ENCODE measurements at places on chromosomes 12 and 14. TPM values are rescaled to one million over a fixed set of nuclear protein-coding genes. Genes with fewer than 3 reads are reported as not detected.

Gene A2ML1
- not detected for total RNA-seq

Gene KRT4
- total RNA-seq = not detected

Gene NDRG2
- 29.8 TPM for total RNA-seq

Gene FAM177A1
- total RNA-seq = 109 TPM

Gene TMEM30B
- total RNA-seq = 3.5 TPM

Gene HSPA2
- 2.0 TPM for total RNA-seq

DNA sequence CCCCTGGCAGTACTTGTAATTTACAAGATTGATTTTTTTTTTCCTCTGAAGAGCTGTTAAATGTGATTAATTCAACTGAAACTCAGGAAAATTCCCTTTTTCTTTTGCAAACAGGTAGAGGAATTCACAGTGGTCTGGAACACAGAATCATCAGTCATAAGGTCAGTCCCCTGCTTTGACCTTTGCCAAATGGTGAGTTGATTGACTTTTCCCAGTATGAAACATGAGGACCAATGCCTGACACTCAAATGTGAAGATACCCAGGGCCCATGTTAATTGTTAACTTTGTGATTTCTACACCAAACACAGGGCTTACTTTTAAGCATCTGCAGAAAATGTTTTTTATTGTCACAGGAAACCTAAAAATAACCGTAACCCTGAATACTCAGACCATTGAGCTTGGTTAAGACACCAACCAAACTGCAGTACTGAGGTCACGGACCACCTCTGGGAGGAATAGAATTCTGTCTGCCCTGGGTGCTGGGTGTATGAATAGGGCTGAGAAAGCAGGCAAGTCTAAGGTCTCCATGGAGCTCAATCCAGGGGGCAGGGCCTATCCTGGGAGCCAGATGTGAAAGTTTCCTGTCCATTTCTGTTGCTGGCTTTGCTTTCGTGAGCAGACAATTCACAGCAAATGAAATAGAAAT lies 192.4 kb downstream of the TMX1 start:
- no peak overlapping the region for H3K27ac ChIP-seq
- H3K27me3 ChIP-seq = peaks cover 22% of the 10 kb centered on the region
- H3K4me1 ChIP-seq = no peaks in the 10 kb centered on the region
- H3K36me3 ChIP-seq = no peaks in the 10 kb centered on the region

GRCh38 chr12:90575995-90576394 lies 379.0 kb downstream of the CCER1 start:
- H3K4me3 ChIP-seq = no peak overlapping the region
- H3K36me3 ChIP-seq = no peaks in the 10 kb centered on the region
- no peak overlapping the region for H3K27ac ChIP-seq
- no peak for DNase-seq
- H3K4me1 ChIP-seq = no peaks in the 10 kb centered on the region

DNA sequence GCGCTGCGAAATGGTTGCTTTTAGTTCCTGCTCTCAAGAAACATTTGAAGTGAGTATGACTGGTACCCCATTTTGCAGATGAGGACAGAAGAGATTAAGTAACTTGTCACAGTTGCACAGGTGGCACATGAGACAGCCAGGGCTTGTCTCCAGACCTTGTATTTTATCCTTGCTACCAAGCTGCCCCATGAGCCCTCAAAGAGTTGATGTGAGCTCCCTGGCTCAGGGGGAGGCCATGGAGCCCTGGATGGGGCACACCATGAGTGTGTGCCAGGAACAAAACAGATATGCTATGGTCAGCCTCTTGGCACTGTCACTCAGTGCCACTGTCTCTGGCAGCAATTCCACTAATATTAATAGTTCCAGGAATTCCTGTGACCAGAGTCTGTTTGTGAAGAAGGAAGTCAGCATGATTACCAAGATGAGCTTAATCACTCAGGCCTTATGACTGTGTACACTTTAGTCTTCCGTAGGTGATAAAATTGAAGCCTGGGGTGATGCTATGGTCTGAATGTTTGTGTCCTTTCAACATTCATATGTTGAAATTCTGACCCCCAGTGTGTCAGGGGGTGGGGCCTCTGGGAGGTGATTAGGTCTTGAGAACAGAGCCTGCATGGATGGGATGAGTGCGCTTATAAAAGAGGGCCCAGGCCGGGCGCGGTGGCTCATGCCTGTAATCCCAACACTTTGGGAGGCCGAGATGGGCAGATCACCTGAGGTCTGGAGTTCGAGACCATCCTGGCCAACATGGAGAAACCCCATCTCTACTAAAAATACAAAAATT lies 806.8 kb downstream of the AACS start:
- no peak overlapping the region for H3K27ac ChIP-seq
- DNase-seq = no peak
- H3K4me1 ChIP-seq = no peaks in the 10 kb centered on the region
- H3K27me3 ChIP-seq = no peaks in the 10 kb centered on the region

DNA sequence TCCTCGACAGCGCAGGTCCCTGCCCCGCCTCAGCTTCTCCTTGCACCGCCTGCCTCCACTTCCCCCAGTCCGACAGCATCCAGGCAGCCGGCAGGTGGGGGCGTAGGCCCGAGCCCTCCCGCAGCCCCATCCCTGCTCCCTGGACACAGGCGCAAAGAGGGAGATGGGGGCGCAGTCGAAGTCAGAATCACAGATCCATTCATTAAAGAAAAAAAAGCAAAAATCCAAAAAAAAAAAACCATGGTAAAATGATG lies 41.2 kb downstream of the RFLNA start:
- peaks cover 2% of the 10 kb centered on the region for H3K36me3 ChIP-seq
- H3K4me1 ChIP-seq = no peaks in the 10 kb centered on the region
- H3K27ac ChIP-seq = no peak overlapping the region
- H3K4me3 ChIP-seq = no peak overlapping the region
- no peak for DNase-seq

GRCh38 chr12:115354007-115354890 lies 670.3 kb upstream of the TBX3 start:
- H3K4me3 ChIP-seq = no peak overlapping the region
- no peaks in the 10 kb centered on the region for H3K36me3 ChIP-seq
- H3K27ac ChIP-seq = no peak overlapping the region

DNA sequence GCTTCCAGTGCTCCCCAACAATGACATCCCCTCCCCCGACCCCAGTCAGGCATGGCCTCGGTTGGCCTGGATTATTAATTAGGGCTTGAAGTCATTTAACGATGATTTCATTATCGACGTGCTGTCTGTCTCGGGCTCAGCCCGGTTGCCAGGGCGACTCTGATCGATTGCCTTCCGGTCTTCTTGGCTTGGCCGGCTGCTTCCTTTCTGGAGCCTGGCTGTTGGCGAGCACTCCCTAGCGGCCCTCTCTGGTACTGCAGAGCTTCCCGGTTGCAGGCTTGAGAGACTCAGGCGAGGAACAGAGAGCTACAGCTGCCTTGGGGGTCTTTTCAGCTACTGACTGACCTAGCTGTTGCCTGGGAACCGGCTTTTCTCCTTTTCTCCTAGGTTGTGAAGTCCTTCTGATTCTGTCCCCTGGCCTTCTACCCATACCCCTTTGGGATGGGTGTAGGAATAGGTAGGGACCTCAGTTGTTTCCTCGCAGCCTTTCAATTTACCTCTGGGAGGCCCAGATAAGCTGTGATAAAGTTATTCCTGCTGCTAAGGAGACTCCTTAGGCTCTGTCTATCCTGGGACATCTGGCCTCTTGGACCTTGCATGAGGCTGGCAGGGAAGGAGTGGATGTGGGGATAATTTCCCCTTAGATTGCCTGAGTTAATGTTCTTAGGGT lies 5.5 kb upstream of the CISTR start:
- H3K27ac ChIP-seq = no peak overlapping the region
- peaks cover 58% of the 10 kb centered on the region for H3K27me3 ChIP-seq
- peak overlapping the region; percentile 41 for H3K4me3 ChIP-seq
- H3K36me3 ChIP-seq = peaks cover 4% of the 10 kb centered on the region
- H3K4me1 ChIP-seq = peaks cover 12% of the 10 kb centered on the region
- peak; percentile 62 for DNase-seq

DNA sequence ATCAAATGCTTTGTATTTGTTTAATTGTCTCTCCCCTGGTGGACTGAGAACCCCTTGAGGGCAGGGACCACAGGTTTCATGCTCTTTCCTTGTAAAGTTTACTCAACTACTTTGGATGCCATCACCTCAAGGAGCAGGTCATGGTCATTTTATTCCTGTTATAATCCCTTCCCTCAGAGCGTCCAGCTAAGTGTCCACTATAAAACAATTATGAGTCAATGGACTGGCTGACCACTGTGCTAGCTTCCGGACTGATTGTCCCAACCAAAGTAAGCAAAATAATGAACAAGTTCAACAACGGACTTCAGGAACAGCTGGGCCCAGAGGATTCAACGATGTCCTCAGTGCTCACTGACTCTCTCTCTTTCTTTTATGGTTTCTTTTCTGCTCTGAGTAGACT lies 18.2 kb downstream of the AK7 start:
- H3K36me3 ChIP-seq = no peaks in the 10 kb centered on the region
- H3K27ac ChIP-seq = no peak overlapping the region
- H3K4me1 ChIP-seq = peaks cover 8% of the 10 kb centered on the region
- no peak for DNase-seq

DNA sequence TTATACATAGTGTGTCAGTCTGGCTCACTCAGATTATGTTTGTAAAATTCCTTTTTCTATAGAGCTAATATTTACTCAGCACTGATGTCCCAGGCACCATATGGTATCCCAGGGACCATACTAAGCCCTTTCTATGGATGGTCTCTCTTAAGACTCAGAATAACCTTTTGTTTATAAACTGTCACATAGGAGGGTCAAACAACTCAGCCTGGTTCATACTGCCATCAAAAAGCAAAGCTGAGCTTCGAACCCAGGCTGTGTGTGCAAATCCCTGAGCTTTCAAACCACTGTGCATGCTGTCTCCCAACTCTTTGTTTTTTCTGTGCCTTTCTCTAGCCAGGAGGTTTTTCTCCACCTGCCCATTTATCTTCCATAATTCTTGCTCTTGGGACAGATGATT lies 135.6 kb upstream of the ARHGAP5 start:
- DNase-seq = no peak
- no peak overlapping the region for H3K4me3 ChIP-seq
- H3K27me3 ChIP-seq = no peaks in the 10 kb centered on the region
- H3K4me1 ChIP-seq = peaks cover 28% of the 10 kb centered on the region

GRCh38 chr14:104319491-104320241 lies 181.3 kb downstream of the KIF26A start:
- peaks cover 8% of the 10 kb centered on the region for H3K27me3 ChIP-seq
- no peaks in the 10 kb centered on the region for H3K36me3 ChIP-seq
- no peak overlapping the region for H3K4me3 ChIP-seq

GRCh38 chr12:96248136-96248931 lies 54.2 kb downstream of the ELK3 start:
- H3K36me3 ChIP-seq = peaks cover 17% of the 10 kb centered on the region
- H3K4me1 ChIP-seq = peaks cover 38% of the 10 kb centered on the region
- no peak overlapping the region for H3K4me3 ChIP-seq
- DNase-seq = no peak

DNA sequence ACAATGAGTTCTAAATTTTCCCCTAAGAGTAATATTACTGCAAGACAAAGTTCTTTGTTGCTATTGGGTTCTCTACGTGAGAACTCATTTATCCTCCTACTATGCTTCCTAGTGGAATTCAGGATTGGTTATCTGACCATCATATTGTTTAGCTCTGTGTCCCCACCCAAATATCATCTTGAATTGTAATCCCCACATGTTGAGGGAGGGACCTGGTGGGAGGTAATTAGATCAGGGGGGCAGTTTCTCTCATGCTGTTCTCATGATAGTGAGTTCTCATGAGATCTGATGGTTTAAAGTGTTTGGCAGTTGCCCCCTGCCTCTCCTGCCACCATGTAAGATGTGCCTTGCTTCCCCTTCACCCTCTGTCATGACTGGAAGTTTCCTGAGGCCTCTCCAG lies 36.6 kb downstream of the GLIPR1L2 start:
- peaks cover 6% of the 10 kb centered on the region for H3K36me3 ChIP-seq
- no peak overlapping the region for H3K27ac ChIP-seq
- H3K27me3 ChIP-seq = no peaks in the 10 kb centered on the region
- H3K4me1 ChIP-seq = peaks cover 2% of the 10 kb centered on the region

GRCh38 chr12:118866346-118866745 lies 115.0 kb upstream of the SRRM4 start:
- DNase-seq = no peak
- no peaks in the 10 kb centered on the region for H3K4me1 ChIP-seq
- H3K27me3 ChIP-seq = no peaks in the 10 kb centered on the region
- H3K36me3 ChIP-seq = no peaks in the 10 kb centered on the region
- no peak overlapping the region for H3K4me3 ChIP-seq

DNA sequence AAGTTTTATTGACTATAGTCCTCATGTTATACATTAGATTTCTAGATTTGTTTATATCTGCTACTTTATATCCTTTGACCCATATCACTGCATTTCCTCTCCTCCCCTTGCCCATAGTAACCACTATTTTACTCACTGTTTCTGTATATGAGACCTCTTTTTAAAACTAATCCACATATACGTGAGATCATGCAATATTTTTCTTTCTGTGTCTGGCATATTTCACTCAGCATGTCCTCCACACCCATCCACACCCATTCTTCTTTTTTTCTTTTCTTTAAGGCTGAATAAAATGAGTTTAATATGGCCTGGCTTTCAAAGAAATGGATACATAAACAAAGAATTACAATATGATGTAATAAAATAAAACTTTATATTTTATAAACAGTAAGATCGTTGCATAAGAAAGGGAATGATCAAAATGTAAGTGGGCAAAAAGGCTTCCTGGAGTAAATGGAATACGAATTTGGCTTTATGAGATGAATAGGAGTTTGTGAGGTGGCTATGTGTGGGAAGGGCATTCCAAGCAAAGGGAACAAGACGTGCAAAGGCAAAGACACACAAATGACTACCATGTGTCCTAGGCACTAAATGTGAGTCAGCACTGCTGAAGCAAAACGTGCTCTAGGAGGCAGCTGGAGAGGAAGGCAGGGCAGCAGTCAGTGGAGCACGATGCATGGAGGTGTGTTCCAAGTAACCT lies 53.2 kb upstream of the HIF1A start:
- no peaks in the 10 kb centered on the region for H3K27me3 ChIP-seq
- no peak overlapping the region for H3K4me3 ChIP-seq
- H3K27ac ChIP-seq = no peak overlapping the region
- H3K36me3 ChIP-seq = peaks cover 2% of the 10 kb centered on the region

DNA sequence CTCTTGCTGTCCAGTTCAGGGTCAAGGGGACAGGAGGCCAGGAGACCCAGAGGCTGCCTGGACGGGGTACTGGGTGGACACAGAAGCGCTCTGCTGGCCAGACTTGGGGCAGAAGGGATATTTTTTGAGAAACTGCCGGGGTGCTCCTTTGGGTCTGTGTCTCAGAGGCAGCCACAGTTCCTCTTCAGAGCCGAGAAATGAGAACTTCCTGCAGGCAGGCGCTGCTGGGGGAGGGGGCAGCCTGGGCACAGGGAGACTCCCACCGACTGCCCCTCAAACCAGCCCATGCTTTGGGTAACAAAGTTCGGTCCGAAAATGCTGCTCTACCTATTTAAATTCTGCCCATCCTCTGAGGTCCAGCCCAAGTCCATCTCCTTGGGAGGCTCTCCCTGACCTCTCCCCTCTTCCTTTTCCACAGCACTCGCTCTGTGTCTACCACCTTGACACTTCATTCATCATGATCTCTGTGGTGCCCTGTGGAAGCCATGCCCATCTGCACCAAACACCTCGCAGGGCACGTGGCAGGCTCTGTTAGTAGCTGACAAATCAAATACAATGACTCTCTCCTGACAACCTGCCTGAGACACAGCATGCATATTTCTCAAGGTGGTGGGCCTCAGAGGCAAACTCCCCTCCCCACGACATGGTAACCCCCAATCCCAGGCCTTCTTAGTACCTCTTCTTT lies 16.4 kb downstream of the HDAC7 start:
- H3K36me3 ChIP-seq = no peaks in the 10 kb centered on the region
- H3K27me3 ChIP-seq = no peaks in the 10 kb centered on the region
- peak overlapping the region; percentile 86 for H3K4me3 ChIP-seq
- DNase-seq = no peak
- peaks cover 53% of the 10 kb centered on the region for H3K4me1 ChIP-seq
- H3K27ac ChIP-seq = peak overlapping the region; percentile 90

GRCh38 chr12:76643438-76643837 lies 83.9 kb upstream of the OSBPL8 start:
- H3K4me3 ChIP-seq = no peak overlapping the region
- H3K36me3 ChIP-seq = peaks cover 3% of the 10 kb centered on the region
- DNase-seq = no peak
- peaks cover 18% of the 10 kb centered on the region for H3K27me3 ChIP-seq
- H3K27ac ChIP-seq = no peak overlapping the region
- peaks cover 7% of the 10 kb centered on the region for H3K4me1 ChIP-seq
